ENCODE measurements at places on chromosomes 2 and 18.

DNA sequence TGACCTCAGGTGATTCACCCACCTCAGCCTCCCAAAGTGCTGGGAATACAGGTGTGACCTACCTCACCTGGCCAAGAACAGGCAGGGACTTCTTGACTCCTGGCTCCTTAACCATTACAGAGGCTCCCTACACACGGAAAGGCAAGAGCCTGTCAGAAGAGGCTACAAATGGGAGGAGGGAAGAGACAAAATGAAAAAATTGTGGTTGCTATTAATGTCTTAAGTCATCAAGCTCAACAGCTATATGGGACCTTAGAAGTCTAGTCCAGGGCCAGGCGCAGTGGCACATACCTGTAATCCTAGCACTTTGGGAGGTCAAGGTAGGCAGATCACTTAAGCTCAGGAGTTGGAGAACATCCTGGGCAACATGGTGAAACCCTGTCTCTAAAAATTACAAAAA lies 11.5 kb upstream of the FAM124B start:
- DNase-seq: no peak

DNA sequence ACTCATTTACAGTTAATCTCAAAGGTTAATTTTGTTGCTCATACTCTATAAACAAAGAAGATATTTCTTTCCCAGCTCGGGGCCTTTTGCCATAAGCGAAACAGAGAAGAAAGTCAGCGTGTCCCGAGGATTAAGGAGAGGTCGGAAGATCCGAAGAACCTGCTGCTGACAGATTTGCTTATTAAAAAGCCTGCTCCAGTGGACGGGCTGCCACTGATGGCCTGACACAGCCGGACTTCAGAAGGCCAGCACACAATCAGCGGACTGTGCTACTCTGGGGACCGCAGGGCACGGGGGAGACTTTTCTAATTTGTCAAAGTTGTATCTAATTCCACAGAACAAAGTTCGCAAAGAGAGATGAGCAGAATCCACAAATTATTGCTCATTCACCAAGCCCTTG lies 315.4 kb downstream of the ETAA1 start:
- no peak for DNase-seq

GRCh38 chr18:45361125-45361851 lies 254.0 kb upstream of the SLC14A2 start:
- no peak for DNase-seq

DNA sequence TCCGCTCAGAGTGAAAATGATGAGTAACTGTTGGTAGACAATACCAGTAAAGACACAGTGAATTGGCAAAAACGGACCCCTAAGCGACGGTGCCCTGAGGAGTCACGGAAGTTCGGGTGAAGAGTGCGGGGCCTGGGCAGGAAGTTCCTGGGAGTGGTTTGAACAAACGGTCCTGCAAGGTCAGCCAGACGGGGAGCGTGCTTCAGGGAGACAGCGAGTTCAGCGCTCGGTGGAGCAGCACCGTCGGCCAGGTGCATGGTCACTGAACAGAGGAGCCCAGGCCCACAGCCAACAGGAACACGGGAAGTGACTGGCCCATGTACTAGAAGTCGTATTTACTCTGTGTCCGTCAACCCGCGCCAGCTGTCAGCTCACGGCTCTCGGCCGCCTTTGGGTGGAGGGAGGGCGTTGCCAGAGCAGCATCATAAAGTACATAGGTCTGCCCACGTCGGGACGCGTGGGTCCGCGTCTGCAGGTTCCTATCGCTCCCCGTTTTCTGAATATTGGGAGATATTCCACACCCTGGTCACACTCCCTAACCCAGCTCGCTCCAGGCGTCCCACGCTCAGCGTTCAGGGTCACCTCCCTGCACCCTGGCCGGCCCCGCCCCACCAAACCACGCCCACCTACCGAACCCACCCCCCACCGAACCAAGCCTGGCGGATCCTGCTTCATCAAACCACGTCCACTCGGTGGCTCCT lies 75.6 kb upstream of the UXS1 start:
- peak; percentile 69 for DNase-seq

GRCh38 chr2:25712455-25712854 lies 39.1 kb upstream of the DTNB start:
- no peak for DNase-seq

DNA sequence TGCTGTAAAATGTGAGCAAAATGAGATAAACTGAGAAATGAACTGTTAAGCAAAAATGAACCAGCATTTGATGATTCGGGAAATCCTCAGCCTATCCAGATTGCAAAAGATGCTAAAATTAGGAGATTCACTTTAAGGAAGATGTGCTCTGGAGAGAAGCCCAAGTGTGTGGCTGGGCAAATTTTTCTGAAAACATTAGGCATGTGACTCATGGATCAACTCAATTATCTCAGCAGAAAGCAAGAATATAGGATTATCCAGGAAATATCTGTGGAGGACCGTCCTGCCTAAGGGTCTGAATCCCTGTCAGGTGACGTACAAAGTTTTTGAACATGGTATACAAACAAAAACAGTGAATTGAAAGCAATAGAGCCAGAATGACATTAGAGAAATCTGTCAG lies 1268.3 kb upstream of the TMEFF2 start:
- DNase-seq: no peak

DNA sequence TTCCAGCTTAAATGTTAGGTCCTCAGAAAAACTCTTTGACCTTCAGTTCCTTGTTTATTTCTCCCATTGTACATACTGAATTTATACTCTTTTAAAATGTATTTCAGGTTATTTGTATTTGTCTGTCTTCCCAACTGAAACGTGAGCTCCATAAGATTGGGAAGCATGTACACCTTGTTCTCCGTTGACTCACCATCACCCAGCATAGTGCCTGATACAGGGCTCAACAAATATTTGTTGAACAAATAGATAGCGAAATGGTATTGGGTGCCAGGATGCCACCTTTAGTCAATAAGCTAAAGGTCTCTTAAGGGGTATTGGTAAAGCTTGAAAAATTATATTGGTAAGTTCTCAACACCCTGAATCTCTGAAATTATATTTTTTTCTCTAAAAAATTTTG lies 1841.3 kb upstream of the CELF4 start:
- no peak for DNase-seq

DNA sequence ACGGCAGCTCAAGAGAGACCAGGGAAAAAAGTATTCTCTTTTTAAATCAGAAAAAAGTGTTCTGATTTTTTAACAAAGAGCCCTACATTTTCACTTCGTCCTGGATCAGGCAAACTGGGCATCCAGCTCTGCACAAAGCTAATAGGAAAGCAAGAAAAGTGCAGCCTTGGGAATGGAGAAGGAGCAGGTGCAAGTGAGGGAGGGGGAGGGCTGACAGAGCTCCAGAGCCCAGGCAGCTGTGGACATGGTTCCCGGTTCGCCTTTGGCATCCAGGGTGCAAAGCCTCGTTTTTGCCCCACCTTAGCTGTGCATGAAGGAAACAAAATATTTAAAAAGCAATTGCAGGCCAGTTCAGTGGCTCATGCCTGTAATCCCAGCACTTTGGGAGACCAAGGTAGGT lies 82.2 kb downstream of the FAM124B start:
- no peak for DNase-seq

DNA sequence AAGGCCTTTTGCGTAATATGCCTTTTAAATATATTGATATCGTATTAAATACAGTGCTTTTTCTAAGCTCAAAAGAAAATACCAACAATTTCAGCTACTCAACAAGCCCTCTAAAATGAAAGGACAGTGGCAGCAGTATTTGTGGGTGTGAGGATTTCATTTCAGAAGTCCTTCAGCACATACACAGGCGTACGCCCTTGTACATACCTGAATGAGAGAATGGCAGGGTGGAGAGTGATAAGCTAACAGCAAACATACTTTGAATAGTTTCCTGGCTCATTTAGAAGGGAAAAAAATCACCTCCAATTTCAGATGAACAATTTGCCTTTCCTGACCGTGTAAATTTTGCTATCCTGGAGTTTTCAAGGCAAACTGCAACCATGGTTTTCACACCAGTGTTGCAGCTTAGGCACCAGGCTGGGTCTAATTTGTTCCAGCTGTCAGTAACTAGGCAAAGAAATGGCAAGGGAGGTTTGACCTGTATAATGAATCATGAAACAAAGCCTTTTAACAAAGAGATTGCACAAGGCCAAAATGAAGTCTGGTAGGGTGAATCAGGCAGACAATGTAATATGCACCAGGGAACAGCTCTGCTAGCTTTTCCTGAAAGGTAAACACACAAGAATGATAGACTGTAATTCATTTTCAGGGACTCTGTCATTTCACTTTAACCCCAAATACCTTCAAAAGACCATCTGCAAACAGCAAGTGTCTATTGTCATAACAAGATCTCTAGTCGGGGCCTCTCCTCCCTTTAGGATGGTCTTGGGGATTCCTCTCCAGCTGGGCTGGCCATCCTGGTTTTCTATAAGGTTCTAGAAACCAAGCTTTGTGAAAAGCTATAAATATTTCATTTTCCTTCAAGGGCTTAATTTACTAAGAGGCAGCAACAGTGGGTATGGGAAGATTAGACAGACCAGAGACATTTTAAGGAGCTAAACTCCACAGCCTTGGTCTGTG lies 11.5 kb downstream of the ANKRD29 start:
- DNase-seq: no peak

DNA sequence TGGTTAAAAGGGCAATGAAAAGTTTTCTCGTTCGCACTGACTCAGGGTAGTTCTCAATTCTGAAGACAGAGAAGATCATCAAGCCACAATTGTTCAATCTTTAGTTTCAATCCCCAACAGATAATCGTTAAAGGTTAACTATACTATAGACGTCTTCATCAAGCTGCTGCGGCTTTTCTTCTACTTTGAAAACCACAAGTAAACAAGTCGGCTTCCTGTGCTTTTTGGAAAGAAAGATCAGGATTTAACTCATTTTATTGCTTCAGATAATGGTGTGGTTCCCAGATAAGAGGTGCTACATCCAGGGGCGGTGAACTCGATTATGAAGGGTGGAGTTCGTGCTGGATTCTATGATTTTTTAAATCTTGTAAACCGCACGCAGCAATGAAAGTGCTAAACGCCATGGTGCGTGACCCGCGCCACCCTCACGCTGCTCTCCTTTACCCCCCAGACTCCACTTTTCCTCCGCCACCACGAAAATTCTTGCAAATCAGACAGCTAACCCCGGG lies 545 bp upstream of the CDCA7 start:
- peak; percentile 77 for DNase-seq

DNA sequence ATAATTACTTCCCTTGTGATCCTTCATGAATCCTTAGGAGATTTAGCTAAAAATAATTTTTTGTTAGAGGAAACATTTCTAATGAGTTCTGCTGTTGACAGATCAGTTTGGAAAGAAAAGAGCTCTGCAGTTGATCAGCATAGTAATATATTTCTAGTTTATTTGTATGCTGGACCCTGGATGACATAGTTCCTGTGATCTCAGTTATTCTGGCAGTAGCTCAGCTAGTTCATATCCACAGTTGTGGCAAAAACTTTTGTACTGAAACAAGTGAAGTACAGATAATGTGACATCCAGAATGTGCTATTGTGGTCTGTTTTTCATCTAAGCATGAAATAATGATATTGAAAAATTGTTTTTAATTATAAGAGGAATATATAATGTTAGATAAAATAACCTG lies 33.7 kb downstream of the ABI2 start:
- no peak for DNase-seq

GRCh38 chr2:99765731-99766318 lies 276.0 kb upstream of the REV1 start:
- DNase-seq: peak; percentile 8

DNA sequence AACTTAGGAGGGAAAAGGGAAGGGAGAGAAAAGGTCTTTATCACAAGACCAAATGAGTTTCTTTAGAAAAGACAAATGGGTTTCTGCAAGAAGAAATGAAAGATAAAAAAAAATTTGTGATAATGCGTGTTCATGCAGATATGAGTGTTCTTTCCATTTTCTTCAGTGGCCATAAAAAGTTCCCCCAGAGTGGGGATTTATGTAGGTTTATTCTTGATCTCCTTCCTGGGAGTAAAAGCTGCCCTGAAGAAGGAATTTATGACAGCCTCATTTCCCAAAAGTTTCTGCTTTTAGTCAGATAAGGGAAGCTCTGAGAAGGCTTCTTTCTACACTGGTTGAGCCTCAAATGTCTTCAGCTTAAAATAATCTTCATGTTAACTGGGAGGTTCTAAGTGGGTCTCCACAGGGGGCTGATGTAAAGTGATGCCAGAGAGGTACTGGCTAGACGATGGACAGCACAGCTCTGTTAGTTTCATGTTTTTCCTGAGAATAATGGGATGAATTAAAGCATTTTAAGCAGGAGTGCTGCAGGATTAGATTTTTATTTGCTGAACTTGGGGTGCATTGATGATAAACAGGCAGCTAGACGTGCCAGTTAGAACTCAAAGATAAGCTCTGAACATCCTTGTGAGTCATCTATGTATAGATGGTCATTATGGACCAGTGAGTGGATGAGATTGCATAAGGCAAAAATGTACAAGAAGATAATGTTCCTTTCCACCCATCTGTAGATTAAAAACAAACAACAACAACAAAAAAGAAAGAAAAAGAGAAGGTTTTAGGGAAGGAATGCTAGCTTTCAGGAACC lies 99.4 kb upstream of the MSH2 start:
- no peak for DNase-seq

DNA sequence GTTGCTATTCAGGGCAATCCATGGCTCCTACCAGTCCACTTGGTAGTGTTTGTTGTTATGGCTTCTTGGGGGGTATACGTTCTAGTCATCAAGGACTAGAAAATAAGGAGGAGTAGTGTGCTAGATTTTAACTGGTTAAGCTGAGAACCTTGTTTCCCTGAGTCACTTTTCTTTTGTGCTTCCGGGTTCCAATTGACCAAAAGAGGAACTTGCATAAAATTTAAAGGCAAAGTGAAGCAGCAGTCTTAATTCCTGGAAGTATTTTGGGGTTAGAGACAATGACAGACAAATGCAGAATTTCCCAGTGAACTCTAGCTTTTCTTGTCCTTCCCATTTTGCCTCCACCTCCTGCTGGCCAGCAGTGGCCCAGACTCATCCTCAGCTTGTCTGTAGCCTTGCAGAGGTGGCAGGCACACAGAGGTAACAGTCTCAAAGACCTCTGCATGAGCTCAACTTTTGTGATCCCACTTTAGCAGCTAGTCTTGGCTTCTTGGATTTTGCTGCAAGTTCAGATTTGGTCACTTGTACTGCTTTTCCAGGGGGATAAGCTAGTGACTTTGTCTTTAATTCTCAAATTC lies 1105.8 kb upstream of the NXPH2 start:
- DNase-seq: no peak

DNA sequence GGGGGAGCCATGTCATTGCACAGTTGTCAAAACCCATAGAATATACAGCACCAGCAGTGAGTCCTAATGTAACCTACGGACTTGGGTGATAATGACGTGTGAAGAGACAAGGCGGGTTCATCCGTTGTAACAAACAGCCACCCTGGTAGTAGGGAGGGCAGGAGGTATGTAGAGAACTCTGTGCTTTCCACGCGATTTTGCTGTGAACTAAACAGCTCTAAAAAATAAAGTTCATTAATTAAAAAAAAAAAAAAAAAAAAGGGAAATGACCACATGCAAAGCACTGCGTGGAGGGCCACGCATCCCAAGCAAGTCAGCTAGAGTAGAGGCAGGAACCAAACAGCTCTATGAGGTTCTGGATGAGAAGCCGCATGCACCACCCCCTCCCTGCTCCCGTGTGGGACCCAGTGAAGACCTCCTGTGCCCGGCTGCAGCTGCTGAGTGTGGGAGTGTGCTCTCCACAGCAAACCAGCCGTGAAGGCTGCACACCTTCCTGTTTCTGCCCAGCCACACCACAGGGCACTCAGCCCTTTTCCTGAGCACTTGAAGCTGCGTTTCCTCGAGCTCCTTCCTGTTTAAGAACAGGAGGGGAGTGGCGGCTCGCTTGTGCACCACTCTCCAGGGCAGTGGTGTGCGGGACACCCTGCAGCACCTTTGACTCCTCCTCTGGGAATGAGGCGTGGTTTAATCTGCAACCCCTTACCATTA lies 65.6 kb downstream of the ODC1 start:
- DNase-seq: peak; percentile 50
